ENCODE measurements at places on chromosomes 1 and 21.

GRCh38 chr1:6960860-6961259 is 175.6 kb downstream of the CAMTA1 start:
- no peak for DNase-seq

GRCh38 chr1:186189156-186189555 is 185.9 kb downstream of the TPR start:
- no peak for DNase-seq

GRCh38 chr1:31101147-31101502 is 35.6 kb upstream of the PUM1 start:
- DNase-seq = no peak

GRCh38 chr1:209484429-209484828 is 99.1 kb upstream of the CAMK1G start:
- DNase-seq = no peak

- DNase-seq = no peak
Observed at GRCh38 chr21:32990666-32991065, 35.1 kb upstream of the OLIG2 start.

DNA sequence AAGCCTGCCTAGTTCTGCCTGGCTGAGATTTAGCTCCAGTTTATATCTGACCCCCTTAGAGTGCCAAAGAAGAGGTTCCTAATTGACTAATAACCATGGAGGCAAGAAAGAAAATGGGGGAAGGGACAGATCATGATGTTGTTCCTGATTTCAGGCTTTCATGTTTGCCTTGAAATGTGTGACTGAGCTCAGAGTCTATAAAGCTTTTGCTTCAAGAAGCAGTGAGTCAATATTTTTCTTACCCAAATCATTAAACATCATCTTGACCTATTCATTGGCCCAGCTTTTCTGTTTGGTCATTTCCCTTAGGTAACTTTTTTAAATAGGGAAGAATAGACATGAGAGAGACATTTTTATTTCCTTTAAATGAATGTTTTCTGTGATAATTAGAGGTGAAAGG is 55.9 kb downstream of the HHAT start:
- no peak for DNase-seq

DNA sequence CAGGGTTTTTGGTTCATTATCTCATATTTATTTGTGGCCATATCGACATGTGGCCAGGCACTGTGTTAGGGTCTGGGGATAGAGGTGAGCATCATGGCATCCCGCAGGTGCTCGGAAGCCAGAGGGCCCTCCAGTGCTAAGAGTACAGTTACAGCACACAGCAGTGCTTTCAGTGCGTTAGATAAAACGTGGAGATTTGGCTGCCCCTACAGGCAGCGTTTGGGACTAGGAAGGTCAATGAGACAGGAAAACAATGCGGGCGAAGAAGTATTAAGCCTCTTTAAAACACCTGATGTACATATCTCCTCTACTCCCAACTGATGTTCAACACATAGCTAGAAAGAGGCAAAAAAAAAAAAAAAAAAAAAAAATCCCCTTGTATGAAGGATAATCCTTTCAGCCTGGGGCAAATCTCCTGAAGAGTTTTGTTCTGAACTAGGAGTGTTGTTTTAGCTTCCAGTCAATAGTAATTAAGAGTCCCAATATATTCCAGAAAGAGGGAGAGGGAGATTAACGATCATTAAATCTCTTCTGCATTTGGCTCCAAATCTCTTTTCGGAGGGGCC is 80.1 kb downstream of the CAPZB start:
- DNase-seq = no peak

DNA sequence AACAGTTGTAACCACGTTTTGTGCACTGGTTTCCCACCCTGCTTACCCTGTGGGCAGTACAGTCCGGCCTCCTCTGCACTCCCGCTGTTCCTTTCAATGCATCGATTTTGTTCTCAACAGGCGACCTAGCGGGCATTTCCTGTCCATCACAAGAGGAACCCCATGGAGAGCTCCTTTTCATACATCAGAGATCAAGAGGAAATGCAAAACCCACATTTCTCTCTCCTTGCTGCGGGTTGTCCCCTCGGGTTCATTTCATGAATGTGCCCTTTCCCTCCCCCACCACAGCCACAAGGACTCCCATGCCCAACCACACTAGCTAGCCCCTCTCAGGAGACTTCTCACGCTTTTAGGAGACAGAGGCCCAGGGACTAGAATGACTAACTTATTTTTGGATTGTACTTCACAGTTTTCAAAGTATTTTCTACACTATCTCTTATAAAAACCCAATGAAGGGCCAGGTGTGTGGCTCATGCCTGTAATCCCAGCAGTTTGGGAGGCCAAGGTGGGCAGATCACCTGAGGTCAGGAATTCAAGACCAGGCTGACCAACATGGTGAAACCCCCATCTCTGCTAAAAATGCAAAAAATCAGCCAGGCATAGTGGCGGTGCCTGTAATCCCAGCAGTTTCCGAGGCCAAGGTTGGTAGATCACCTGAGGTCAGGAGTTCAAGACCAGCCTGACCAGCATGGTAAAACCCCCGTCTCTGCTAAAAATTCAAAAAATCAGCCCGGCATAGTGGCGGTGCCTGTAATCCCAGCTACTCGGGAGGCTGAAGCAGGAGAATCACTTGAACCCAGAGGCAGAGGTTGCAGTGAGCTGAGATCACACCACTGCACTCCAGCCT is 18.4 kb downstream of the ATP1A4 start:
- peak; percentile 21 for DNase-seq

GRCh38 chr1:1282998-1283397 is 2.8 kb downstream of the SCNN1D start:
- no peak for DNase-seq

- peak; percentile 15 for DNase-seq
Observed at GRCh38 chr21:14361958-14362357, 21.0 kb downstream of the HSPA13 start.

- no peak for DNase-seq
Observed at GRCh38 chr1:85048296-85049064, at the start of gene MCOLN3. Gene MCOLN3 (minus strand): TSS chr1:85048500. CDS start chr1:85045360, 3,140 bp downstream.

GRCh38 chr1:118842452-118843201 is 145.5 kb downstream of the TBX15 start:
- DNase-seq = no peak

DNA sequence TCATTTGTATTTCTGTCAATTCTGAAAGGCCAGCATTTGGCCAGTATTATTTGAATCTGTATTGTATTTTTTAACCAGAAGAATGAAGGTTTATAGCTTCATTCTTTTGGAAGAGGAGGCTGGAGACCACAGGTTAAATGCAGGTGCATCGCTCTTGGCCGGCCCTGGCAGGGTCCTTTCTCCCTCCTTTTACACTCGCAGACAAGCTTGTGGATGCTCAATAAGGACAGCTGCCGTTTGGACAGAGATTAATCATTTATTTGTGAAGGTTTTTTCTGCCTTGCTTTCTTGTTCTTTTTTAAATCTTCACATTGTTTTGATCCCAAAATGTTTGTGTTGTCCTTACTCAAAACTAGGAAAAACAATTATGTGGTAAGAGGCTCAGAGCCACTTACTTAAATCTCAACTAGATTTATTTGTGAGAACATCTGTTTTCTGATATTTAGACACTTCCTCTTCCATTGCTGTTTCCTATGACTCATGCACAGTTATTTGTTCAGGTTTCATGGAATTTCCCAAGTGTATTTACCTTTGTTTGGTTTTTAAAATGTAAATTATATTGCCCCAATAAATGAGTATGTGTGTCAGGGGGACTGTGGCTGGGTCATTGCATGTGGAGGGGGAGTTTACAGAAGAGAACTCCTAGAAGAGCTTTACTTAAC is 46.7 kb upstream of the LAMC2 start:
- no peak for DNase-seq

DNA sequence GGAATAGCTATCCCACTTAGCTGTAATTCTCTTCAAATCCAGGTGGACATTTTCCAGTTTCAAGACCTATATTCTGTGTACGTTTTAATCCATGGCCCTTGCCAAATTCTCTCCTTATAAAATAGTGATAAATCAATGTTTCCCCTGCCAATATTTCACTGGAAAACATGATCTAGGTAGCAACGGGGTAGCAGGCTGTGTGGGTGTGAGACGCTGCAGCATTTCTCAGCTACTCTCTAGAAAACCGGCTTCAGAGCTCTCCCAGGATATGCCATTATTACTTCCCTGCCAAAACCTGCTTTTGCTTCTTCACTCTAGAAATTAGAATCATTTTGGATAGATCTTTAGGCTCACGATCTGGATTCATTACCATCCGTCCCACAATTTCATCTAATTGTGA is 82.1 kb upstream of the SIPA1L2 start:
- DNase-seq = no peak

DNA sequence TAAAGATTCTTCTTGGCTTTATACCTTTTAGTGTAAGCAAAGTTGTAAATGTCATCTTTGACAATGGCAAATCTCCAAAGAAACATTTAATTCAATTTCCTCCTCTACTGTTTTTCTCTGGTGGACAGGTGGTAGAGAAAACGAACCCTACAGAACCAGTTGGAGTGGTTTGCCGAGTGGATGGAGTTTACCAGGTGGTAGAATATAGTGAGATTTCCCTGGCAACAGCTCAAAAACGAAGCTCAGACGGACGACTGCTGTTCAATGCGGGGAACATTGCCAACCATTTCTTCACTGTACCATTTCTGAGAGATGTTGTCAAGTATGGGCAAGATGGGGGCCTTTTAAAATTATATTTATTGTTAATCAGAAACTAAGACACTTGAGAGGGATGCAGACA is 25.8 kb downstream of the UAP1 start:
- DNase-seq = no peak

DNA sequence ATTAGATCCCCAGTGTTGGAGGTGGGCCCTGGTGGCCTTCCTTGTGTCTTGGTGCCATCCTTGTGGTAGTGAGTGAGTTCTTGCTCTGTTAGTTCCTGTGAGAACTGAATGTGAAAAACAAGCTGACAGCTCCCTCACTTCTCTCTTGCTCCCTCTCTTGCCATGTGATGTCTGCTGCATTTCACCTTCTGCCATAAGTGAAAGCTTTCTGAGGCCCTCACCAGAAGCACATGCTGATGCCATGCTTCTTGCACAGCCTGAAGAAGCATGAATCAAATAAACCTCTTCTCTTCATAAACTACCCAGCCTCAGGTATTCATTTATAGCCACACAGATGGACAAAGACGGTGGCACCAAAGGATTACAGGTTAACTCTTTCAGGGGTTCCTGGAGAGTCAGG is 166.1 kb upstream of the ETV3 start:
- DNase-seq = no peak

DNA sequence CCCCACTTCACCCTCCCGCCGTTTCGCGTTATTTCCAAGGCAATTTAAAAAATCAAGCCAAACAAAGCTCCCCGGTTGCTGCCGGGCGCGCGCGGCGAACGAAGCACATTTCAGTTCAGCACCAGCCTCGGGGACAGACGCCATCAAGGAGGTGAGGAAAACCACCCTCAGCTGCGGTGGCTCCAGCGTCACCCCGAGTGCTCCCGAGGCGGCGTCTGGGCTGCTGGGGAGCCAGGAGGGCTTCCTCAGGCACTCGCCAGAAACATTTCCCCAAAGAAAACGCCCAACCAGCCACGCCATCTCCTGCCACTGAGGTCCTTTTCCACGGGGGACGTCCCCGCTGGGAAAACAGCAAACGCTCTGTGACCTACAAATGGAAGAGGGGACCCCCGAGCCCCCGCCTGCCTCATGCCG is 623 bp downstream of the GNG4 start:
- DNase-seq = peak; percentile 56

- DNase-seq = no peak
Observed at GRCh38 chr1:37630426-37631028, 4.2 kb downstream of the RSPO1 start.

DNA sequence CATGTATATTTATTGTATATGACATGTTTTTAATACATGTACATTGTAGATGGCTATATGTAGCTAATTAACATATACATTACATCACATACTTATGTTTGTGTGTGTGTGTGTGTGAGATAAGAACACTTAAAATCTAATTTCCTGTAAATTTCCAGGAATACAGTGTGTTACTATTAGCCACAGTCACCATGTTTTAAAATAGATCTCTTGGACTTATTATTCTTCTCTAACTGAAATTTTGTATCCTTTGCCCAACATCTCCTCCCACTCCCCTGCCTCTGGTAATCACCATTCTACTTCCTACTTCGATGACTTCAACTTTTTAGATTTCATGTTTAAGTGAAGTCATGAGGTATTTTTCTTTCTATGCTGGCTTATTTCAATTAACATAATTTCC is 64.8 kb downstream of the FCRL5 start:
- DNase-seq = no peak

GRCh38 chr1:228850141-228851100 is 115.1 kb downstream of the RHOU start:
- DNase-seq = no peak

GRCh38 chr1:25619101-25619890 is 2.7 kb downstream of the MAN1C1 start:
- DNase-seq = no peak

DNA sequence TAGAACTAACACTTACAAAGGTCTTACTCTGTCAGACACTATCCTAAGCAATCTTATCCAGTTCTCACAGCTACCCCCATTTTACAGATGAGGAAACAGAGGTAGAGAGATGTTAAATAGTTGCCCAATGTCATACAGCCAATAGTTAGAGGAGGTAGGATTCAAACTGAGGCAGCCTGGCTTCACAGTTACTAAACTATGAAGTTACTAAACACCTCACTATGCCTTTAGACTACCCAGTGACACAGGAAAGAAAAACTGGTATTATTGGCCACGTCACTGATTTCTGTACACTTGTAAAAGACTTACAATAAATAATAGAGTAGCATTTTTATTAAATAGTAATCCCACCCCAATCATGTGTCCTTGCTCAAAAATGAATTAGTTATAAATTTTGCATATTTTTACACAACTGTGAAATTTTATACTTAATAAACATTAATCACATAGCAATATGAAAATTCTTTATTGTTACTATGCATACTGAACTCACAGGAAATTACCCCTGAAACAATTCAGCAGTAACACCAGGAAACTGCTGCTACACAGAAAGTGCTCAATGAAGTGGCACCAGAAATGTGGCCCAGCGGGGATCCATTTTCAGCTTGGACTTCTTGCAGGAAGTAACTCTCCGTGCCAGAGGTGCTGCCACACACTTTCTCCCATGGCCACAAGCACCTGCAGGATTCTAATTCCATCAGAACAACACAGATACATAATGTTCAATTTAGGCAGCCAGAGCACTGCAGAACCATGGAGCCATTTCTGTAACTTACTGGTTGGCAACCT is 69.4 kb downstream of the VAV3 start:
- DNase-seq = no peak

DNA sequence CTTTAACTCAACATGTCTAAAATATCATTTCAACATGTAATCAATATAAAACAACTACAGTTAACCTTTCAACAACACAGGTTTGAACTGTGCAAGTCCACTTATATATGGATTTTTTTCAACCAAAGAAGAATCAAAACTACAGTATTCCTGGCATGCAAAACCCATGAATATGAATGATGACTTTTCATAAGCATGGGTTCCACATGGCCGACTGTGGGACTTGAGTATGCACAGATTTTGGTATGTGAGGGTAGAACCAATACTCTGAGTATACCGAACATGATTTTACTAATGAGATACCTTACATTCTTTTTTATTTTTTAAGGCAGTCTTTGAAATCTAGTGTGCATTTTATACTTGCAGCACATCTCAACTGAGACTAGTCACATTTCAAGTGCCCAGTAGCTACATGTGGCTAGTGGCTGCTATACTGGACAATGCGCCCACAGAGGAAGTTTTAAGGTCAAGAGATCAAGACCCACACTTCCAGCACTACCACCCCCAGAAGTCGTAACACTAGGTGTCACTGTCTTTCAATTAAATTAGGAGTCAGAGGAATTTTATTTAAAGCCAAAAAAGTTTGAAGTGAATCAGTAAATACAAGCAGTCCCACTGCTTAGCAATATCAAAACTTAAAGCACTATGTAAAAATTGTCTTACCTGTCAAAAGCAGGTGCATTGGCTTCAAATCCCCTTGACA is 40.0 kb downstream of the SYNJ1 start:
- no peak for DNase-seq

- DNase-seq = no peak
Observed at GRCh38 chr1:244860078-244860477, 4.3 kb downstream of the HNRNPU start.
